ENCODE measurements at places on chromosomes 11 and 22. TPM values are rescaled to one million over a fixed set of nuclear protein-coding genes. Genes with fewer than 3 reads are reported as not detected.

- no peak overlapping the region for H3K4me3 ChIP-seq
- no peaks in the 10 kb centered on the region for H3K4me1 ChIP-seq
- no peaks in the 10 kb centered on the region for H3K27me3 ChIP-seq
- DNase-seq = no peak
- no peak overlapping the region for H3K27ac ChIP-seq
- no peaks in the 10 kb centered on the region for H3K36me3 ChIP-seq
Observed at GRCh38 chr11:60948250-60948649, 3.7 kb downstream of the SLC15A3 start.

DNA sequence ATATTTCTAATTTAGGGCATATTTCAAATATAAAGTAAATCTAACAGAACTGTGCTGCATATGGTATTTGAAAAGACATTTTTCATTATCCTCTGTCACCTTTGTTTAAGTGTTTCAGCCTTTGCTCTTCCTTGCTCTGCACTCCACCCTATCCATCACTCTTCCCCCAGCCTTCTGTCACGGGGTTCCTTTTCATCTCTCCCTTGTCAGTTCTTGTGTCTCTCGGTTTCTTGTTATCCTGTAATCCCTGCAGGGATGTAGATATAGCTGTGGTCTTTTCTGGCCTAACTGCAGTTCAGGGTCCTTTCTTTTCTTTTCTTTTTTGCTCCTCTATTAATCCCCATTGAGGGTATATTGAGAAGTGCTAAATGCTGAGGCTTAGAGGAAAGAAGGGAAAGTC, 261.9 kb downstream of the DCDC1 start:
- no peaks in the 10 kb centered on the region for H3K36me3 ChIP-seq
- no peak overlapping the region for H3K27ac ChIP-seq
- DNase-seq = no peak
- peaks cover 9% of the 10 kb centered on the region for H3K4me1 ChIP-seq
- H3K4me3 ChIP-seq = no peak overlapping the region

DNA sequence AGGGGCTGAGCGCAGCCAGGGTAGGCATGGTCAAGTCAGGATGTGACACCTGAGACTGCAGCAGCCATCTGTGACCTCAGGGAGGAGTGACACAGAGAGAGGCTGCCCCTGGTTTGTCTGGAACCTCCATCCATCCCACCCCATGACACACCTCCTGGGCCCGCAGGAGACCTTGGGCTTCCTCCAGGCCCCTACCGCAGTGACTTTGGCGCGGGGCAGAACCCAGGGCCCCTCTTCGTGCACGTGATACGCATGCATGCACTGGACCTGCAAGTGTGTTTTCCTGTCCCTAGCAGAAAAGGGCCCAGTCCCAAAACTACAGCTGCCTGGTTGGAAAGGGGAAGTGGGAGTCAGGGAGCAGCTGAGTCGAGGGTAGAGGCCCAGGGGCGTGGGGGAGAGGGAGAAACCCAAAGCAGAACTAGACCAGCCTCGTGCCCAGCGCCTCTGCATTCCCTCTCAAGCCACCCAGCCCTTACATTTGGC, 7.9 kb upstream of the CYTH4 start:
- no peak overlapping the region for H3K27ac ChIP-seq
- H3K36me3 ChIP-seq = no peaks in the 10 kb centered on the region
- no peak for DNase-seq
- no peak overlapping the region for H3K4me3 ChIP-seq

GRCh38 chr22:42347281-42347824, 76.9 kb upstream of the TCF20 start:
- H3K27ac ChIP-seq = no peak overlapping the region
- H3K4me3 ChIP-seq = no peak overlapping the region
- DNase-seq = no peak
- no peaks in the 10 kb centered on the region for H3K27me3 ChIP-seq
- H3K4me1 ChIP-seq = no peaks in the 10 kb centered on the region

- peaks cover 14% of the 10 kb centered on the region for H3K36me3 ChIP-seq
- no peak for DNase-seq
- no peak overlapping the region for H3K4me3 ChIP-seq
- no peaks in the 10 kb centered on the region for H3K4me1 ChIP-seq
- H3K27ac ChIP-seq = no peak overlapping the region
- no peaks in the 10 kb centered on the region for H3K27me3 ChIP-seq
Observed at GRCh38 chr11:71489311-71490043, 36.5 kb downstream of the NADSYN1 start.

DNA sequence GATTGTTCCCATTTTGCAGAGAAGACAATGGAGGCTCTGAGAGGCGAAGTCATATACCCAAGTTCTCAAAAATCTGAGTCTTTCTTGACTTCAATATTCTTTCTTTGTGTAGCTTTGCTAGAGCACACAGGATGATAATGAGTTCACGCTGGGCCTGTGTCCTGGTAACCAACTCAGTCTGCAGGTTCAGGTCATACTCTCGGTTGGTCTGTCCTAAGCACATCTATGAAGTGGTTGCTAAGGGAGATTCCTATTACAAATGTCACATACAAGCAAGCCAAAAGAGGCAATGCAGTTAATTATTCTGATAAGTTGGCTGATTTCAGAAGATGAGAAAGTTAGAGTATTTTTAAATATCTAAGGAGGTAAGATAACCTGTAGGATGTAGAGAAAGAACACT, 481.0 kb downstream of the SOX6 start:
- no peaks in the 10 kb centered on the region for H3K27me3 ChIP-seq
- no peaks in the 10 kb centered on the region for H3K4me1 ChIP-seq

DNA sequence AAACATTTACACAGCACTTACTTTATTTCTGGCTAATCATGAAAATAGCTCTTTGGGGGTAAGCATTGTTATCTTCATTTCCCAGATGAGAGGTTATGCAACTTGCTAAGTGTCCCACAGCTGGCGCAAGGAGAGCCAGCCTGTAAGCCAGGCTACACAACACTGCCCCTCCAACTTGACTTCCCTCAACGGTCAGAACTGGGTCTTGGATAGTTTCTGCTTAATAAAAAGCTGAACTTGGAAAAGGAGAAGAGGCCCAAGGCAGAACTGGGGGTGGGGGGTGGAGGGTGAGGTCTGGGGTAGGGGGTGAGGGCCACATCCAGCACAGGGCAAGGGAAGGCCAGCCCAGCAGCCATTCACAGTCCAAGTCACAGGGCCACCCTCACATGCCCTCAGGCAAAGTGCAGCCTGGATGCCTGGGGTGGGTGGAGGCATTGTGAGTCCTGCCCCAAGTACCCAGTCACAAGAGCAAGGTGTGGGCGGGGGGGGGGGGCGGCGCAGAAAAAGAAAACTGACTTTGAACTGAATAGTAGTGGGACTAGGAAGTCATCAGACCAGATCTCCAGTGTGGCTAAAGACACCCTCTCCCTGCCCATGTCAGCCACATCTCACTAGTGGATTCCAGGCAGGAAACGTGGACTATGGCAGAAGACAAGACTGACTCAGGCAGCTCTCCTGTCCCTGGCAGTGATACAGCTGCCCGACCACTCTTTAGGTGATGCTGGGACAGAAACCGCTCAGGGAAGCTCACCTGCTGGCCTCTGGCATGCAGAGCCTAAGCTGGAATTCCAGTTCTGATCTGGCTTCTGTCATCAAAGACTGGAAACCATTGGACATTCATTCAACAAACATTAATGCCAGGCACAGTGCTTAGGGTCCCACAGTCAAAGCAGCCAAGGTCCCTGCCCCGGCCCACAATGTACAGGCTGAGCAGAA, 52.4 kb downstream of the PACSIN2 start:
- H3K27me3 ChIP-seq = no peaks in the 10 kb centered on the region
- no peak overlapping the region for H3K4me3 ChIP-seq
- no peak for DNase-seq
- peaks cover 55% of the 10 kb centered on the region for H3K4me1 ChIP-seq
- no peaks in the 10 kb centered on the region for H3K36me3 ChIP-seq
- H3K27ac ChIP-seq = no peak overlapping the region

GRCh38 chr22:45910928-45911467, 66.0 kb downstream of the WNT7B start:
- no peaks in the 10 kb centered on the region for H3K27me3 ChIP-seq
- H3K4me1 ChIP-seq = no peaks in the 10 kb centered on the region
- H3K36me3 ChIP-seq = no peaks in the 10 kb centered on the region
- no peak for DNase-seq

DNA sequence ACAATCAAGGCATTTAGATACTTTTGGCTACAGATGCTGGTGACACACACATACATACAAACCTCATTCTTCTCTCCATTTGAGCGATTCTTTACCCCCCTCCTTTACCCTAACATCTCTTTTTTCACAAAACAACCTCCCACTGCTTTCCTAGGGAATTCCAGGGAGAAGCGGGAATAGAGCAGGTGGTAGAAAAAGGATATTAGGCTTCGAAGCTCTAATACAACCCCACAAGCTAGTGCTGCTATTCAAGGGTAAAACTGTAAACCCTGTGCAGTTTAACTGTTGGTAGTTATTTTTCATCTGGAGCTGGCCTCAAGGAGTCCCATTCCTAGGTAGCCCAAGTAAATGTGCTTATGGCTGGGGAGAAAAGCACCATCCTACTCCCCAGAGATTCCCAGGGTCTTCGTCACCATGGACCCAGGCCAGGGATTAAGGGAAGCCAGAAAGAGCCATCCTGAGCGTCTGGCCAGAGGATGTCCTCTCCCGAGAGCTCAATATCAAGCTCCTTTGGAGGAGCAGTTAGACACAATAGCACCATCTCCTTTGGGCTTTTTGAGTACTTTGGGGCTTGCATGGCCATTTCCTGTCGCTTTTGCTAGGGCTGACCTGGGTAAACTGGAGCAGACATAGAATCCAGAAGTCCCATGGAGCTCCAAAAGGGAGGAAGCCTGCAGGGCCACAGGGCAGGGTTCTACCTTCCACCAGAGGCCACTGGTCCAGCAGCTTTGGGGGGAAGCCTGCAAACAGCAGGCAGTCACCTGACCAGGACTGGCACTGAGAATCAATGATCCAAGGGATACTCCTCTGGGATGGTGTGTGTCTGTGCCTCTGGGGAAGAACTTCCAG, 3.1 kb downstream of the MAML2 start:
- no peak for DNase-seq
- H3K4me1 ChIP-seq = peaks cover 12% of the 10 kb centered on the region
- no peak overlapping the region for H3K4me3 ChIP-seq
- no peaks in the 10 kb centered on the region for H3K36me3 ChIP-seq
- no peaks in the 10 kb centered on the region for H3K27me3 ChIP-seq

GRCh38 chr11:125987066-125987641, 41.3 kb downstream of the VSIG10L2 start:
- no peak overlapping the region for H3K4me3 ChIP-seq
- H3K27ac ChIP-seq = no peak overlapping the region
- DNase-seq = no peak
- H3K36me3 ChIP-seq = no peaks in the 10 kb centered on the region
- H3K27me3 ChIP-seq = no peaks in the 10 kb centered on the region

GRCh38 chr22:44276041-44276440, 36.7 kb downstream of the SHISAL1 start:
- no peak for DNase-seq
- no peak overlapping the region for H3K4me3 ChIP-seq
- no peaks in the 10 kb centered on the region for H3K27me3 ChIP-seq
- no peaks in the 10 kb centered on the region for H3K36me3 ChIP-seq

- H3K4me3 ChIP-seq = no peak overlapping the region
- no peaks in the 10 kb centered on the region for H3K36me3 ChIP-seq
- H3K4me1 ChIP-seq = no peaks in the 10 kb centered on the region
- DNase-seq = peak; percentile 82
Observed at GRCh38 chr11:117907276-117908108, 21.7 kb downstream of the TMPRSS13 start.

GRCh38 chr11:63165706-63166310, 21.8 kb upstream of the SLC22A24 start:
- H3K36me3 ChIP-seq = no peaks in the 10 kb centered on the region
- no peaks in the 10 kb centered on the region for H3K4me1 ChIP-seq
- no peaks in the 10 kb centered on the region for H3K27me3 ChIP-seq
- DNase-seq = peak; percentile 72
- no peak overlapping the region for H3K27ac ChIP-seq

- DNase-seq = no peak
- H3K27ac ChIP-seq = peak overlapping the region; percentile 95
- H3K27me3 ChIP-seq = no peaks in the 10 kb centered on the region
- H3K4me1 ChIP-seq = peaks cover 42% of the 10 kb centered on the region
Observed at GRCh38 chr11:33690290-33691065, 10.1 kb downstream of the C11orf91 start.

- no peak for DNase-seq
- H3K36me3 ChIP-seq = no peaks in the 10 kb centered on the region
- H3K27ac ChIP-seq = peak overlapping the region; percentile 0
- peaks cover 5% of the 10 kb centered on the region for H3K4me1 ChIP-seq
Observed at GRCh38 chr11:43737201-43737590, 56.7 kb downstream of the HSD17B12 start.

DNA sequence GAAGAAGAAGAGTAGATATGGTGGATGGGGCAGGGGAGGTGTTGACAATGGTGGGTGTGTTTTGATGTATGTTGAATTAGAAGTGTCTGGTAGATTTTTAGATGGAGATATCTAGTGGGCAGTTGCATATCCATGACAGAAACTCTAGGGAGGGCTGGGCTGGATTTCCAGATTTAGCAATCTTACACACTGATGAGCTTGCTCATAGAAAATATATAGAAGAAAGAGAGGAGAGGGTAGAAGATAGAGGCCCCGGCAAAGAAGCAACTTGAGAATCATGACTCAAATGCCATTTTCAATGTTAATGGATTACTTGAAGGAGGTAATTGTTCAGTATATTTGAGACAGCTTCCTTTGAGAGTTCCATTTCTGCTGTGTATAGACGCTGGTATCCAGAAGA, 8.2 kb downstream of the REXO2 start:
- no peak overlapping the region for H3K27ac ChIP-seq
- no peak for DNase-seq
- no peak overlapping the region for H3K4me3 ChIP-seq
- no peaks in the 10 kb centered on the region for H3K27me3 ChIP-seq
- peaks cover 7% of the 10 kb centered on the region for H3K36me3 ChIP-seq

DNA sequence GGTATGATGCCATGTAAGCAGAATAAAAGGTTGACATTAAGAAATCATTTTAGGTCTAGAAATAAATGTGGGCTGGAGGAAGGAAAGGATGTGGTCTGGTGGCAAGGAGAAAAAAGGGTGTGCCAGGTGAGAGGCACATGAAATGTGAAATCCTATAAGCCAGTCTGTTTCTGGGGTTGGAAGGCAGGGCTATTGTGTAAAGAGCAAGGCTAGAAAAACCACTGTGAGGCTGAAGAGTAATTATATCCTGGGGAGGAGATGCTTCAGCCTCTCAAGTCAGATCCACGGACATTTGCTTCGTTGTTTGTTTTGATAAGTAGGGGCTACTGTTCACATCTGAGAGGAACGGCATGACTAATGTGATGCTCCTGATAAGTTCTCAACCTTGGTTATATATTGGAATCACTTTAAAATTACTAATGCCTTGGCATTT, 77.5 kb upstream of the CTSC start:
- H3K27ac ChIP-seq = no peak overlapping the region
- H3K27me3 ChIP-seq = no peaks in the 10 kb centered on the region
- H3K36me3 ChIP-seq = no peaks in the 10 kb centered on the region
- no peak overlapping the region for H3K4me3 ChIP-seq
- no peak for DNase-seq

GRCh38 chr11:134589129-134589528, 177.1 kb upstream of the B3GAT1 start:
- peaks cover 5% of the 10 kb centered on the region for H3K27me3 ChIP-seq
- H3K36me3 ChIP-seq = no peaks in the 10 kb centered on the region
- DNase-seq = no peak
- no peaks in the 10 kb centered on the region for H3K4me1 ChIP-seq

The FGF3 gene
- polyA plus RNA-seq = not detected

The CRY2 gene
- polyA plus RNA-seq = 28.5 TPM

The CDC42EP1 gene
- polyA plus RNA-seq = 79.0 TPM

The ADAMTS8 gene
- polyA plus RNA-seq = 0.42 TPM

The KCNE3 gene
- polyA plus RNA-seq = 4.1 TPM

The OPCML gene
- polyA plus RNA-seq = 0.08 TPM

The APOA5 gene
- polyA plus RNA-seq = 4.0 TPM

The CPT1B gene
- 59.7 TPM for polyA plus RNA-seq

The MYOD1 gene
- not detected for polyA plus RNA-seq

The PANX3 gene
- not detected for polyA plus RNA-seq

The PAX6 gene
- polyA plus RNA-seq = 15.9 TPM

The KRTAP5-9 gene
- polyA plus RNA-seq = 1.0 TPM

The MMP10 gene
- not detected for polyA plus RNA-seq

The TCN2 gene
- polyA plus RNA-seq = 6.8 TPM
